Renal cortex interstitium (tissue), 15 donors: ENCODE measurements at places on chromosomes 2 and 18. TPM values are rescaled to one million over a fixed set of nuclear protein-coding genes. Genes with fewer than 3 reads are reported as not detected.

The PAX3 gene
- polyA plus RNA-seq = not detected

DNA sequence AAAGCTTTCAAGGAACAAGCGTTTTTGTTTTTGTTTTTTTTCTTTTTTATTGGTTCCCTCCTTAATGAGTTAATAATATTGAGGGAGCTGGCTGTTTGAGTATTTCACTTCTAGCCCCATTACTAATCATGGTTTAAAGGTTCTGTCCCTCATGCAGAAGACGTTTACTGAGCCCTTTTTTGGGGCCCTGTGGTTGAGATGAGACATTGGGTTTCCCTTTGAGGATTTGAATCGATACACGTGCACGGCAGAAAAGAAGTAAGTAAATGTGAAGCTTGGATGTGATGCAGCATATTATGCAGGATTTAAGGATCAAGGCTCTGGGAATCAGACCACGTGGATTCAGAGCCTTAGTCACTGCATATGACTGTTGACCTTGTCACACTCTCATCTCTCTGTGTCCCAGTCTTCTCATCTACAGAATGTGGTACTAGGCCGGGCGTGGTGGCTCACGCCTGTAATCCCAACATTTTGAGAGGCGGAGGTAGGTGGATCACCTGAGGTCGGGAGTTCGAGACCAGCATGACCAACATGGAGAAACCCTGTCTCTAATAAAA lies 1.0 kb upstream of the CHST10 start:
- no peak for DNase-seq

DNA sequence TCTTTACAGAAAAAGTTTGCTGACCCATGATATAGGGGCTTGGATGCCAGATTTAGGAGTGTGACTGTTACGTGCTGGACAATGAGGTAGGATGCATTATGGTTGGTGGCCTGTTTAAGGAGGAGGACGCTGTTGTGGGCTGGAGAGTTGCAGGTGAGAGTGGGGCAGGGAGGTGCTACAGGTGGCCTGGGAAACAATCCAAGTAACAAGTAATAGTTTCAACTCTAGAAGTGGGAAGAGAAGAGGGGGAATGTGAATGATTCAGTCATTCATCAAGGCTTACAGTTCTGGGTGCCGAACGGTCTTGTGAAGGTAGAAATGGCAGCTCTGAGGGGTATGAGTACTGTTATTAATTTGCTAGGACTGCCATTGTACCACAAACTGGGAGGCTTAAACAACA lies 6.2 kb downstream of the FABP1 start:
- DNase-seq = no peak

- no peak for DNase-seq
Measured at GRCh38 chr2:233386382-233387041, 32.2 kb downstream of the DGKD start.

The SP140L gene
- polyA plus RNA-seq = 10.1 TPM

DNA sequence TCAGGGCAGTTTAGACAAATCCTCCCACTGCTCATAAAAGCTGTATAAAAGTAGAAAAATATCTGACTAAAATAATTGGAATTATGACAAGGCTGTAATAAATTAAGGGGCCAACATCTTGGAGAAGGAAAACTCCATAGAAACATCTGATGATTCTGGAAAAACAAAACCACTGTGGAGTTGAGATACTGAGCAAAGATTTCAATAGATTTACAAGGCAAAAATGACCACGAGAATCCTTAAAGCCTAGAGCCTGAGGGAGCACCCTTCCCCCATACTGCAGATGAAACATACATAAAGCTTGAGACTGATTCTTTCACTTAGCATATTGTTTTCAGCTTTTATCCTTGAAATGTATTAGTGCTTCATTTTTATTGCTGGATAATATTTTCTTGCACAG lies 286.4 kb upstream of the MMADHC start:
- no peak for DNase-seq

DNA sequence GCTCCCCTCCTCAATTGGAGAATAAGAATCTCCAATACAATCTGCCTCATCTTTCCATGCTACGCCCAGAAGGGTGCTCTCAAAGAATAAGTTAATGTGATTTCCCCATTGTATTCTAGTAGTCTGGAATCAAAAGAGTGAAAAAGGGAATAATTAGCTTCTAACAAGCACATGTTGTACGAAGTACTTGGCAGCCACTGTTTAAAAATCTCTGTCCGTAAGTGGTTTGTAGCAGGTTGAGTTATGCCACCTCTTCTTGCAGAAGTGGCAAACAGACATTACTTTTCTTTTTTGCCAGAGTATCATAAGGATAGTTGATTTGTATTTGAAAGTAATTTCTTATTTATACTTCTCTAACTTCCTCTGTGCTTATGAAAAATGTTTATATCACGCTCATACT lies 184.7 kb downstream of the CD226 start:
- DNase-seq = no peak

GRCh38 chr2:121777699-121778058 lies 22.2 kb downstream of the TSN start:
- DNase-seq = no peak

The EN1 gene
- not detected for polyA plus RNA-seq

DNA sequence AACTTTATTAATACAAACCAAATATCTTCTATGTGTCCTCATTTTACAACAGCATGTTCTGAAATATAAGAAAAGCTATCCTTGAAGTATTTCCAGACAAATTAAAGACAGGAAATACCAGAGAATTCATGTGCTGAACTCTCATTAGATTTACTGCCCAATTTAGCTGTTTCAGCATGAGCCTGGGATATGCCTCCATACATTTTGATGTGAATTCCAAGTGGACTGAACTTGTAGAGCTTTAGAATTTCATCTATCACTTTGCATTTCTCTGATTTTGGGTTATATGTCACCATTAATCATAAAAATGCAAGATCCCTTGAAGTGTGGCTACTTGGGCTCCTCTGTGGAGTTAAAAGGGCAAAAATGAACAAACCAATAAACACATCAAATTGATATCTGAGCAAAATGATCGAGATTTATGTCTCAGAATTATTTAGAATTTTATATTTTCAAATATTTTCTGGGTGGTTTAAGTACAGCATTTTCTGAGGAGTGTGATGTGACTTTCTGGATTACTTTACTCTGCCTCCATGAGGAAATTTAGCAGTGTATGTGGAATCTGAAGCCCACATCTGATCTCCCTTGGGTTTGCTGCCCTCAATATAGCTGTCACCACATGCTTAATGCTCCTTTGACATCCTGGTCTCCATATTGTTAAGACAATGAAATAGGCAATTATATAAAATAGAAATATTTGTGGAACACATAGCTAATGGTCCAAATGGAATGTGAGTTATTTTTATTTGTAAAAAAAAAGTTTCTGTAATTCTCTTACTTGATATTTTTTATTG lies 206.6 kb upstream of the RBMS1 start:
- no peak for DNase-seq

DNA sequence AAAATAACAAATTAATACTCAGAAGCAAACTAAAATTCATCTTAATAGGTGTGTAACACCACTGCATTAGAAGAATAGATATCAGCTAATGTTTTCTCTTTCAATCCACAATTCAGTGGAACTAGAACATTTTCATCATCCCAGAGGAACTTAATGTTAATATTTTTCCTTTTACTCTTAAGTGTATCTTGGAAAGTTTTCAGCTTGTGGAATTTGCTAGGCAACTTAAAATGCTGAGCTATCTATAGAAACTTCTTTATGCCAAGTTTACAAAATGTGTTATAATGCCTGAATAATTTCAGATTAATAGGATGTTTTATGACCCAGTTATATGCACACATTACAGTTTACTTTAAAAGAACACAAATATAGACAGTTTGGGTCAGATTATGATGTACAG lies 86.6 kb upstream of the FAM237A start:
- no peak for DNase-seq

DNA sequence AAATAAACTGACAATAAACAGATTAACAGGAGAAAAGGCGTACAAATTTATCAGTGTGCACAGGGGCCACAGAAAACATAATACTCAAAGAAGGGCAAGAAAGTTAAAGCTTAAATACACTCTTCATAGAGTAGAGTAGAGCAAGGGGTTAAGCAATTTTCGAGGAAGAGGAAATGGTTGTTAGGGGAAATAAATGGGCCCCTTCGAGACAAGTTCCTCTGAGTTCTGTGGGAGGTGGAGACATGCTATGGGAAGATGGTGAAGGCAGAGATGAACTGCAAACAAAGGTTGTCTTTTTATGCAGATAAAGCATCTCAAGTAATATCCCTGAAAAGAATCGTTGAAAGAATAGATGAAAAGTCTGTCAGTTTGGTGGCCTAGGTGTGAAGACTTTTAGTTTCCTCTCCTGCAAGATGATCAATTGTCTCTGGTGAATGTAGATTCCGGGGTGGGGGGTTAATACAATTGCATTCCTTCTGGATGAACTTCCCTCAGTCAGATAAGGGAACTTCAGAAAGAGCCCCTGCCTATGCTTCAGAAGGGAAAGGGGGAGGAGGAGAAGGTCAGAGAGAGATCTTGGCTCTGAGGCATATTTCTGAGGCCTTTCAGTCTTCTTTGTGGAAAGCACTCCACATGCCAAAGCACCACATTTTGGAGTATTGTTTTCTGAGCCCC lies 127.0 kb downstream of the METTL4 start:
- no peak for DNase-seq

The SIGLEC15 gene
- 0.33 TPM for polyA plus RNA-seq

DNA sequence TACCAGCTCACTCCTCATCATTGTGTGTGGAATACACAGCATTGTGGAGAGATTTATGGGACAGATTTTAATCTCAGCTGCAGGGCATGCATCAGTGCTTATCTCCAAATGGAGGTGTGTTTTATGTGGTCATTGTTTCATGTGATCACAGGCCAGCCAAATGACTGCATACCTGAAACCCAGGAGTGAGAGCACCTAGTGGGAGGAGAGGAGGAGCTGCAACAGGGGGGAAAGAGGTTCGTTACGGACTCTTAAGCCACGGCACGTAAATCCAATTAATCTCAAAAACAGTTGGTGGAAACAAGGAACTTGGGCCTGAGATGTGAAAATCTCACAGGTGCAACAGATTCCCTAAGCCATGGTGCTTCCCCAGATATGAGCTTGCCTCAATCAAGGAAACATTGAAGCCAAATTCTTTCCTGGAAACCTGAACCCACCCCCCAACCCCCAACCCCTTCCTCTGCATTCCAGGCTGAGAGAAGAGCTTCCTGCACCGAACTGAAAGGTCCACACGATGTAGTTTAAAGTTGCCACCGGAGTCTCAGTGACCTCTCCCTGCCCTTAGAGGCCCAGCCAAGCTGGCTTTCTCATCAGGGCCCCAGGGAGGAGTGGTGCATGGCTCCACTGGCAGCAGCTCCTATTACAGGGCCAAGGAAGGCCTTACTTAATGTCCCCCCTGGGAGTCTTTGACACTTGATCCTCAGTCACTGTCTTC lies 167.4 kb downstream of the C1D start:
- peak; percentile 58 for DNase-seq

GRCh38 chr2:174121175-174121574 lies 127.2 kb downstream of the OLA1 start:
- DNase-seq = no peak

The SS18 gene
- 104 TPM for polyA plus RNA-seq

- no peak for DNase-seq
Measured at GRCh38 chr2:17877811-17878280, 621 bp upstream of the KCNS3 start.

GRCh38 chr2:176758426-176758825 lies 454.2 kb upstream of the HNRNPA3 start:
- DNase-seq = no peak

The TSGA10 gene
- 14.4 TPM for polyA plus RNA-seq

The CTNNA2 gene
- 4.7 TPM for polyA plus RNA-seq

GRCh38 chr18:24491927-24492834 lies 31.7 kb downstream of the HRH4 start:
- no peak for DNase-seq

The LRATD1 gene
- 23.4 TPM for polyA plus RNA-seq
